Ureter (tissue), 1 donor: ENCODE measurements at places on chromosomes 7 and 10.

DNA sequence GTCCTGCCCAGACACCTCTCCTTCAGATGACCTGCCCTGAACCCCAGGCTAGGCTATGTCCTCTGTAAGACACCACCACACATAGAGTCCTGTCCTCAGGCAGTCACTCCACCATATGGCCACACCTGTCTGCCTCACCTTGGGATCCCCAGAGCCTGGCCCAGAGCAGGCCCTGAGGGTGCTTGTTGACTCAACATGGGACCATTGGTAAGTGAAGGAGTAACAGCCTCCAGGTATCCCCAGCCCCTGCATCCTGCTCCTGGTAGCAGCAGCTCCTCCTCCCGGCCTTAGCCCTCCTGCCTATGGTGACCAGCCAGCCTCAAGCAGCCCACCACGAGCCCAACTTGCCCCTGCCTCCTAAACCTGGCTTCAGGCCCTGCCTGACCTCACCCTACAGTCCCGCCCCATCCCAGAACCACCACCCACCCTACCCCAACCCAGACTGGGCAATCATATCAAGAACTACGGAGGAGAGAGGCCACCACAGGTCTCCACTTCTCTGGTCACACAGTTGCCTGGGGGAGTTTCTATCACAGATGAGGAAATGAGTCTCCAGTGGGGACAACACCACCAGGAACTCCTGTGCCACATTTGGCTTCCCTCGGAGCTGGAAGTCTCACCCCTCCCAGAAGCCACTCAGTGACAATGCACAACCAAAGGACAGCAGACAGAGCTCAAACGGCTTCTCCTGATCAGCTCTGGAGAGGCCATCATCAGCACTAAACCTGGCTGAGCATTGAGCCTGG, 136.6 kb downstream of the GRID1 start:
- DNase-seq, result no peak

GRCh38 chr10:32095116-32095733, 39.0 kb upstream of the KIF5B start:
- no peak for DNase-seq

DNA sequence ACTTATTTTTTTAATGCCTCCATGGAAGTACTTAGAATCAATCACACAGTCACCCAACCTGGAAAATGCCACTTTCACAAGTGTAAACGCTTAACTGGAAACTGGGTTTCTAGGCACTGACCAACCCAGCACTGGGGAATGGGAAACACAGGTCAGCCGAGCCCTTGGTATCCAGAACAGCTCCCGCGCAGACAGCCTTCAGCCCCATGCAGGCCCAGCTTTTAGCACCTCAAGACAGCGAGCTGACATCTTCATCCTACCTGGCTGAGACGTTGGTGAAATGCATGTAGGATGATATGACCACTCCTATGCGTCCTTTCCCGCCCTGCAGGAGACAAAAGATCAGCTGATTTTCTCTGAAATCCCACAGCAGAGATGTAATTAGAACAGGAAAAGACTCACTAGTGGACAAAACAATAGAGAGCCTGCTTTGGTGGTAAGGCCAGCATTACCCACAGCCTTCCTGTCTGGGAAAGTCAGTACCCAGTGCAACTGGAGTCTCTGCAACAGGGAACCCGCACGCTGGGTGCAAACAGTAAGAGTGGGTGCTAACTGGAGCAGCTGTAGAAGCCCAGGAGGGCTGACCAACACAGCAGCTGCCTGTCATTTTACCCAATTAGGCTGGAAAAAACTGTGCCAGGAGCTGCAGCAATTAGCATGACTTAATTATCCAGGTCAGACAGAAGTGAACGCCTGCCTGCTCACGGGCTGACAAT, 153.7 kb downstream of the TNS3 start:
- no peak for DNase-seq

DNA sequence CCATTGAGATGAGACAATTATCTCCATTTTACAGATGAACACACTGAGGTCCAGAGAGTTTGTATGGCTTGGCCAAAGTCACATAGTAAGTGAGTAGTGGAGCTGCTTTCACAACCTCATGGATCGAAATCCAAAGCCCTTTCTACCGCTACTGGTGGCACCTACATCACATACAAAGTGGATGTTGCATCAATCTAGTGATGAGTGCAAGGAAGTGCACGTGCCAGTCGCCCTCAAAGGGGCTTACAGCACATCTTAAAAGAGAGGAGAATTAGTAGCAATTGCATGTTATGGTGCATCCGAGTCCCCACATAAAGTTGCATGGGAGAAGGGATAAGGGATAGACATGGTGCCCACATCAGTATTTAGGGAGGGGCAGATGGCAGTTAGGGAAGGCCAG, 31.0 kb upstream of the GPR26 start:
- no peak for DNase-seq

- no peak for DNase-seq
These were observed 23.0 kb downstream of the ASB15 start for GRCh38 chr7:123624527-123625183.

- DNase-seq, result no peak
These were observed 113.1 kb downstream of the ARL4A start for GRCh38 chr7:12800486-12800885.

- DNase-seq, result no peak
These were observed 7.5 kb upstream of the OPTN start for GRCh38 chr10:13092291-13093102.

GRCh38 chr10:71971311-71971731, 7.1 kb downstream of the CHST3 start:
- DNase-seq, result no peak
